ENCODE measurements at places on chromosomes 2 and 18.
A peak's percentile ranks its signal among the peaks of the same experiment; 100 is the strongest.

- DNase-seq, result no peak
Measured at GRCh38 chr2:130156624-130157004, 11.7 kb upstream of the CCDC74B start.

DNA sequence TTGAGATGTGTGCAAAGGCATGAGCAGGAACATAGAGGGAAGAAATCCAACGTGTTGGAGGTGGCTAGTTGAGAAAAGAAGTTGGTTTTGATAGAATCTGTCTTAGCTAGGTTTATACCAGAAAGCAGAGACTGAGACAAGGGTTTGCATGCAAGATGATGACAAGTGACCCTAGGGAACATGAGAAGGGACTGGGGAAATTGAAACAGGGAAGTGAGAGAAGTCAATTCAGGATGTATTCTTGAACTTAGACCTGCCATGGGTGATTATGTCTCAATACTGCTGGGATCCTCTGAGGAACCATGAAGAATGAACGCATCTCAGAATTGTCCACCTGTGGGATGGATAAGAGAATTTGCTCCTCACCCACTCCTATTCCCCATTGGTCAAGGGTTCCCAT is 20.5 kb downstream of the IL36A start:
- no peak for DNase-seq

- no peak for DNase-seq
Measured at GRCh38 chr2:231884438-231885140, 41.6 kb downstream of the NPPC start.

DNA sequence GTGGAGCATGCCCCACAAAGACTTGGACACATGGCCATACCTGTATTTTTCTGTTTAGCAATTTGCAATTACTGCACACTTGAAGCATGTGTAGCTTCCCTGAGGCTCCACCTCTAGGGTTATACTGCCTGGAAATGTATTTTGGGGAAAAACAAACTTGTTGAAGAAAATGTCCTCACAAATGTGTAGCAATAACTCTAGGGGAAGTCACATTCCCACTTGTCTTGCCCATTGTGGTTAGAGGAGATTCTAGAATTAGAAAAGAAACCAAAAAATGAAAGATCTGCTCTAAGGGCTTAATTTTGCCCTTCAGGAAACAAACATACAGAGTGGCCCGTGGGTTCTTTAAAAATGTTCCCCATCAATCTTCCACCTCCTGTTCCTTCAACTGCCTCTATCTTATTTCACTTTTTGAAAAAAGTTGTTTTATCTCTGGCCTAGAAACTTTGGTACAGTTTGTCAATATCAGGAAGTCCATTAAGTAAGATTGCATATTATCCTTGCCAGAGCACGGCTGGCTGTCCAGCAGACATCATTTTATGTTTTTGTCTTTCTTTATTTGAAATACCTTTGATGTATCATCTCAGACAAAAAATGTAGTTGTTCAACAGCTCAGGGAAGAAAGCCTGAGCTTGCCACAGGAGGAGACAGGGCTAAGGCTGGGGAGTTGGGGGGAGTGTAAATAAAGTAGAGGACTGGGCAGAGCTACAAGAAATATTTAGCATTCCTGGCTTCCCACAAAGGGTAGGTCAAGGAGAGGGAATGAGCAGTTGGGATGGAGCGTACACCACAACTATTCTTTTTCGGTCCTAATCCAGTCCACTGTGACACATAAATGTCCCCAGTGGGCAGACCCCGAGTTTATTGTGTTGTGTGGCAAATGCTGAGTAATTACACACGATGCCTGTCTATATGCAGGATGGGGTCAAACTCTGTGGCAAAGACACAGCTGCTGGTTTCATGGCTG is 96.8 kb upstream of the CDC42EP3 start:
- no peak for DNase-seq

GRCh38 chr18:13517369-13517768 is 209.0 kb downstream of the FAM210A start:
- no peak for DNase-seq

DNA sequence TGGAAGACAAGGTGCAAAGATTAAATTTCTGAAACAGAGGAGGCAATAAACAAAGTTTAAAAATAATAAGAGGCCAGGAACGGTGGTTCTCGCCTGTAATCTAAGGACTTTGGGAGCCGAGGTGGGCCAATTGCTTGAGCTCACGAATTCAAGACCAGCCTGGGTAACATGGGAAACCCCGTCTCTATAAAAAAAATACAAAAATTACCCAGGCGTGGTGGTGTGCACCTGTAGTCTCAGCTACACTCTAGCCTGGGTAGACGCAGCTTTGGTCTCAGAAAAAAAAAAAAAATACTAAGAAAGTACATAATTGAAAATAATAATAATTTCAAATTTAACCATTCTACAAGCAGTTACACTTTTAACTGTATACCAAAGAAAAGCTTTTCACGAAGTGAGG is 744.6 kb upstream of the POU3F3 start:
- DNase-seq, result no peak

DNA sequence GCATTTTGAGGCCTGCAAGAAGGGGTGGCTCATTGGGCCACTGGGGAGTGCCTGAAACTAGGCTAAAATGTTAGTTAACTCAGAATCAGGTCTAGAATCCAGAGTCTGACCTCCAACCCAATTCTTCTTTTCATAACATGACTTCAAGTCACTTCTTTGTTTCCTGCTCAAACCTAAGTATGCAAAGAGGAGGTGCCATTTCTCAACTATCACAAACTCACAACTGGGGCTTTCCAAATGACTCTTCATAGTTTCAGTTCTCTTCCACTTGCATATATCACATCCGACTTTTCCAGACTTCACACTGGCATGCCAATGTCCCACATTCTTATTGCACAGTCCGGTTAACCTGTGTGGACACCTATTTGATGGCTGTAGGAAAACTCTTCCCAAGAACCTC is 211.6 kb downstream of the TCF4 start:
- no peak for DNase-seq

DNA sequence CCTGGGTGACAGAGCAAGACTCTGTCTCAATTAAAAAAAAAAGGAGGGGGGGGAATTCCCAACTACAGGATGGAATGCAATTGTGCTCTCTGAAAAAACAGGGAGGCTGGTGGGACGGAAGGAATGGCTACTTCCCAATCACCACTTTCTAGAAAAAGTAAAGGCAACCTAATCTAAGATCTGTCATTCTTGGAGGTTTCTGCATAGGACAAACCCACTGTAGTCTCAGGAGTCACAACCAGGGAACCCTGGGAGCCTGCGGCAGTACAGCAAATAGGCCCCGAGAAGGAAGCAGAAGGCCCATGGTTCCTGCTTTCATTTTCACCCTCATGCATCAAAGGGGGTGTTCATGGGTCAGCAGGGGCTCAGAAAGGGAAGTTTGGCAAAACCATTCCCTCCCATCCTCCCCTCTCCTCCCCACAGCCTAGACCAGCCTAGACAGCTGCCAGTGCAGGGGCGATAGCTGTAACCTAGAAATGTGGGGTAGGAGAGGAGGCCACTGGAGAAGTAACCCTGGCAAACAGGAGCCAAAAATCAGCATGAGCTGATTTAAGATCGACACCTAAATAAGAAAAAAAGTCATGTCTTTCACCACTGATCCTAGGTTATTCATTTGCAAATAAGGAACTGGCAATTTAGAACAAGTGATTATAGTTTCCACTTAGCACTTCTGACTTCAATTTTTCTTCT is 48.0 kb downstream of the TRABD2A start:
- no peak for DNase-seq

DNA sequence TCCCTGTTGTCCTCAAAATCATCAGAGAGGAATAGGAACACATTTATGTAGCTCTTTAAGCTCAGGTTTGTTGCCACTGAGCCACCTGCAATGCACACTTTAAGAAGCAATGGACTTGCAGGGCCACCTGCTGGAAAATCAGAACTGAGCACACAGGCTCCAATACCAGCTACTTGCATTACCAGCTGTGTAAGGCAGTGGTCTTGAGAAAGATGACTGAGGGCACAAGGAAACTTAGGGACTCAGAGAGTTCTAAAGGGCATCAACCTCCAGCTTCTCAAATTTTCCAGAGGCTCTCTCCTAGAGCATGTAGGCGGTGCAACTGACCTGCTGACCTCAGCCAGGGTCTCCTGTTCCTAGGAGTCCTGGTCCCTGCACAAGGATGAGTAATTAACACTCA is 2.5 kb upstream of the CNDP2 start:
- peak; percentile 78 for DNase-seq

DNA sequence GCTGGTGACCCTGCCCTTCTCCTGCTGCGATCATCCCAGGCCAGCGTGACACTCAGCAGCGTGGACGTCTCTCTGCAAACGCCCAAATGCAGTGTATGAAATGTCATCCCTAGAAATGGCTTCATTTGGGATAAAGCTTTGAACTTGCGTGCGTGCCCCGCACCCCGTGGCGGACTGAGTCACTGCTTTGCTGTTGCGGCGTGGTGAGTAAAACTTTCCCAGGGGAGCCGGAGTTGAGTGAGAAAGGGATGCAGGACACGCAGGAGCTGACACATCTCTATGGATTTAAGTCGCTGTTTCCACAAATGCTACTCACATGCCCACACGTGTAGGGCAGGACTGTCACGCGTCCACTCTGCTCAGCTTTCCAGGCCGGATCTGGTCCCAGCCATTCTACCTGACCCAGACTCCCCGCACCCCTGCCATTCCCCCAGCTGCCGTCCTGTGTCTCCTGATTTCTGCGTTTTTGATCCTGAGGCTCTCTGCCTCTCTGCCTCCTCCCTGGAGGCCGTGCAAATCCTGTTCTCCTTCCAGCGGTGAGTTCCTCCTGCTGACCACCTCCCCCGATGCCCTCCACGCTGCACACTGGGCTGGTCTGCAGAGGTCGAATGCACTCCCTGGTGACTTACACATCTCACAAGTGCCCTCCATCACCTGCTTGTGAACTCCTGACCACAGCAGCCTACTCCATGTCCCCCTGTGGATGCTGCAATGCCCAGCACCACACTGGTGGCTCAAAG is 88.9 kb downstream of the MBP start:
- DNase-seq, result no peak

DNA sequence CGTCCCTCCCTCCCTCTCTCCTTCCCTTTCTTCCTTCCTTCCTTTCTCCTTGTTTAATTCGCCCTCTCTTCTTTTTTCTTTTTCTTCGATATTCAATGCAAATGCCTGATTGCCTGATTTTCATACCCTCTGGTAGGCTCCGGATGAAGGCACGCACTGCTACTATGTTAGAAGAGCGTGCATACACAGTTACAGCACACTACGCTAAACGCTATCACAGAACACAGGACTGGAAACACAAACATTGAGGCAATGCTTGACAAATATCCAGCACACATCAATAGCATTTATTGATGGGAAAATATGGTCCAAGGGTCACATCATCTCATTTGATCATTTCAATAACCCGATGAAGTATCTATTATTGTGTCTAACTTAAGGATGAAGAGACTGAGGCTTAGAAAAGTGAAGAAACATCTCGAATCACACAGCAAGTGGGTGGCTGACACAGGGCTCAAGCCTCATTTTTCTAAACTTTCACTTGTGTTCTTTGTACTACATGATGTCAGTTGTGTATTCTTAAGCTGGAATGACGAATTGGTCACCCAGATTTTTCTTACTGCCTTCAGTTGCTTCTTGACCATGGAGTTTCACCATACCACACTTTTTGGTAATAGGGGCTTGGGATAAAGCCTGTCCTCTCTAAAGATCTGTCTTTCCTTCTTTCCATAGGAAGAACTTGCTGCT is 101.8 kb downstream of the TRIB2 start:
- no peak for DNase-seq

- DNase-seq, result no peak
Measured at GRCh38 chr2:7816944-7817343, 864.9 kb upstream of the ID2 start.

DNA sequence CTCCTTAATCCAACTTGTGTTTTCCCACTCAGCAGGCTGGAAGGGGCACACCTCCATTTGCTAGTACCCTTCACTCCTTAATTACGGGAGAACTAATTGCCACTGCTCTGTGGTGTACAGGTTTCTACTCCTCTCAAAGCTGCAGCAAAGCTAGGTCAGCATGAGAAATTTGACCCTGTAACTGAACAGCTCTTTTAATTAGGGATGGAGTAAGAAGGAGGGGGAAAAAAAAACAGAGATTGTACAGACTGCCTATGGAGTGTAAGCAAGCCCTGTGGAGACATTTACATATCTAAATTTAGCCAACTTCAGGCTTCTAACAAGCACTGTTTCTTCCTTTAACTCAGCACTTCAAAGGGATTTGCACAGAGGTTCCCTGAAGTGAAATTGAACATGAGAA is 629.7 kb upstream of the SETBP1 start:
- no peak for DNase-seq

GRCh38 chr2:197862246-197862955 is 58.0 kb downstream of the PLCL1 start:
- DNase-seq, result no peak

DNA sequence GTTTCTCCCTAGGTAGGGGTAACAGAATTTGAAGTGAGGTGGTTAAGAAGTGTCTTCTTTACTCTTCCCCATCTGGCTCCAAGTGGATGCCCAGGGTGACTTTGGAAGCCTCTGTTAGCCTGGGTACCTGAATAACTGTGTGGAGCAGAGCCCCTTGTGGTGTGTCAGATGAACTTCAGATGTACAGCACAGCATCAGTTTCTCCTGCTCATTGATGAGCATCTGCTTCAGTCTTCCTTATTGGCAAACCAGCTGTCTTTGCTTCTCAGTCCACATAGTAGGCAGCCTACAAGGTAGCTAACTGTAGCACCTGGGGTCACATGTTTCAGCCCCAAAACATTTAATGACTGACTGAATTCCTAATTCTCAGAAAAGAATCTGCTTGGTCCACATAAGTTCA is 56.2 kb upstream of the ATP8B1 start:
- DNase-seq, result no peak

DNA sequence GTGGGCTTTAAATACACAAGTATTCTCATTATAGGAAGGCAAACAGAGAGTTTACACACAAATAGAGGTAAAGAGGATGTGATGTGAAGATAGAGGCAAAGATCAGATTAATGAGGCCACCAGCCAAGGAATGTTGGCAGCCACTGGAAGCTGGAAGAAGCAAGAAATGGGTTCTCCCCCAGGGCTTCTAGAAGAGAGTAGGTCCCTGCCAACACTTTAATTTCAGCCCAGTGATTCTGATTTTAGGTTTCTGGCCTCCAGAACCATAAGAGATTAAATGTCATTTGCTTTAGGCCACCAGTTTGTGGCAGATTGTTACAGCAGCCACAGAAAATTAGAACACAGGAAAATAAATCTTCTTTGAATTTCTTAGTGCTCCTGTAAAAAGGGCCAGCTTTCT is 916.7 kb downstream of the CPS1 start:
- DNase-seq, result no peak

- DNase-seq, result no peak
Measured at GRCh38 chr18:75694292-75694691, 266.8 kb upstream of the SMIM21 start.

GRCh38 chr2:150700666-150701580 is 213.5 kb upstream of the RND3 start:
- no peak for DNase-seq

DNA sequence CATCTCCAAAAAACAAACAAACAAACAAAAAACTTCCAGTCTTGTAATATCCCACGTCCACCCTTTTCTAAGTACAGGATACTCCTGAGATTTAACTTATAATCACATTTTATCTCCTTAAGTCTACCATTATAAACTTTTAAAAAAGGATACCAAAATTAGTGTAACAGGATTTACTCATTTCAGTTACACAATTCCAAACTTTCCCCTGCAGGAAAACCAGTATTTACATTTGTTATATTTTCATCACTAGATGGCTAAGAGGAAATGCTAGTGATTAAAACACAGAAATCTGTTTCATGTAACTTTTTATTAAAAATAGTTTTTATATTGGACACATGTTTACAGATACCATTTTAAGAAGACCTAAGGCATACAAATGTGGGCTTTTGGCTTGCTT is 27.5 kb downstream of the CFAP36 start:
- no peak for DNase-seq

- no peak for DNase-seq
Measured at GRCh38 chr2:10917927-10918326, 6.2 kb downstream of the KCNF1 start.
